ENCODE measurements at places on chromosomes 2 and 18.
A peak's percentile ranks its signal among the peaks of the same experiment; 100 is the strongest.

DNA sequence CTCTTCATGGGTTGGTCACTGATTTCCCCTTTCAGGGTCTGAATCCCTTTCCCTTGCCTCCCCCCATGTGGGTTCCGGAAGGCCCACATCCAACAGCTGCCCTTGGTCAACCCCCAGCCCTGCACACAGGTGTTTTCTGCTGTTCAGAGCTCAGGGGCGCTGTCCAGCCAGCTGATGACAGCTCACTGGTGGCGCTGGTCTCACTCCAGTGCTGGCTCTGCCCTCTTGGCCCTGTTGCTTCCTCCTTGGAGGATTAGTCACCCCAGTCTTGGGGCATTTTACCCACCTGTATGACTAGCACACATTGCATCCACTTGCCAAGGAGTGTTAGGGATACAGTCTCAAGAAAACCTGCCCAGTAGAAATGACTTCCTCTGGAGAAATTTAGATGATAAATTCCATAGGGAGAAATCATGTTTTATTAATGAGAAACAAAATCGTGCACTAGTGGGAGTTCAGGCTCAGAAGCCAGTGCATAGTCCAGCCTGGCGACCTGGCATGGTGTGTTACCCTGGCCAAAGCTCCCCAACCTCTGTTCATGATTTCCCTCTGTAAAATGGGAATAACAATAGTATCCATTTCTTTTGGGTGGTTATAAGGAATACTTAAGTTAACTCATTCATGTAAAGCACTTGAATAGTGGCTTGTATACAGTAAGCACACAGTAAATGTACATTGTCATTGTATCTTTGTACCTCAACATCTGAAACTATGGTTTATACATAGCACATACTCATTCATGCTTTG, 21.6 kb downstream of the CRIM1 start:
- no peak for DNase-seq

- no peak for DNase-seq
These were observed 100.1 kb upstream of the TLK1 start for GRCh38 chr2:171260471-171261424.

DNA sequence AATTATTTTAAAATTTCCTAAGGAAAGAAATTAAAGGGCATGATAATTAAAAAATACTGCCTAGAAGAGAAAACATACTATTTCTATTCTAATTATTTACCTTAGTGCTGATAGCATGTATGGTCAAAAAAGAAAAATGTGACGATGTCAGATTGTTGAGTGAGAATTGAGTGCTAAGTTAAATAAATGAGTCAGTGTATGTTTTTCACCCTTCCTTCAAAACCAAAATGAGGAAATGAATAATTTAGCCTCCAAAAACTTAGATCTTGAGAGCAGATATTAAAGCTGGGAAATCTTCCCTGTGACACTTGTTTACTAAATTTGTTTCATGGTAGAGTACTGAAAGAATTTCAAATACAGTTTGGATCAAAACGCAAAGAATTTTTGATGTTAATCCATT, 58.6 kb upstream of the NYAP2 start:
- DNase-seq = no peak

DNA sequence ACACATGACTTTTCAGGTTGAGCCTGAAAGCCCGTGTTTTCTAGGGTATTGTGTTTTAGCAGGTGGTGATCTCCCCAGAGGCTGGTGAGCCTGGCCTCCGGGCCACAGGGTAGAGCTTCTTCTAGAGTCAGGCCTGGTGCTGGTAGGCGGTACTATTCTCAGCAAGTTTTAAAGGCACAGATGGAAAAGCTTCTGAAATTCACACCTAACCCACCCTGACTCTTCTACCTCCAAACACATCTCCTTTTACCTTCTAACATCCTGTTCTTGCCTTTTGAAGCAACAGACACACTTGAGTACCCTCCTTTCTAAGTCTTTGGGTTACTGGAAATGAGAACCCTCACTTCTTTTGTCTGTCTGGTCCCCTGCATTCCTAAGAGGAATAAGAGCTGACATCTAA, 191.1 kb downstream of the SETBP1 start:
- DNase-seq = no peak

GRCh38 chr2:240635121-240635997, 10.1 kb downstream of the GPR35 start:
- no peak for DNase-seq

- DNase-seq = peak; percentile 22
These were observed 53.8 kb downstream of the TMEM200C start for GRCh38 chr18:5841518-5841917.

DNA sequence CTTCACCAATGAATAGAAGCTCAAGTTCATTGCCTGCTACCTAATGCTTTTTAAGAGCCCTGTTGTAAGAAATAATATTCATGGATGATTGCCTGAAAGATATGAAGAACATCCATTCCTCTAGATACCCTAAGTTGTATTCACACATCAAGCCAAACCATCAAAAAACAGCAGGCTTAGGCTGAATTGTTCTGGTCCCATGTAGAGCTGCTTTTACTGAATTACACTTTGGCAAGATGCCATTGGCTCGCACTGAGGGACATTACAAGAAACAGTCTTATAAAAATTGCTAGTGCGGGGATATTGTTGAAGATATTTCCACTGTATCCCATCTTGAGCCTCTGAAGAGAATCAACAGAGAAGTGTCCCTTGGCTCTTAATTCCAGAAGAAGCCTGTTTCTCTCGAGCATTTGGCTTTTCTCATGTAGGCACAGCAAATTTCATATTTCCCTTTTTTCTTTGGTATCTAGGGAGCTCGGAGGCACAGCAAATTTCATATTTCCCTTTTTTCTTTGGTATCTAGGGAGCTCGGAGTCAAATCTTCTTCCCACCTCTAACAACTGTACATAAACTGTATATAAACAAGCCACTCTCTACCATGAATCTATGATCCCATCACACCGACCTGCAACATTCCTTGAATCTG, 107.5 kb downstream of the COLEC12 start:
- no peak for DNase-seq

- no peak for DNase-seq
These were observed 14.4 kb downstream of the HOXD3 start for GRCh38 chr2:176171351-176172006.

GRCh38 chr2:230660294-230661060, 52.2 kb upstream of the CAB39 start:
- DNase-seq = no peak

DNA sequence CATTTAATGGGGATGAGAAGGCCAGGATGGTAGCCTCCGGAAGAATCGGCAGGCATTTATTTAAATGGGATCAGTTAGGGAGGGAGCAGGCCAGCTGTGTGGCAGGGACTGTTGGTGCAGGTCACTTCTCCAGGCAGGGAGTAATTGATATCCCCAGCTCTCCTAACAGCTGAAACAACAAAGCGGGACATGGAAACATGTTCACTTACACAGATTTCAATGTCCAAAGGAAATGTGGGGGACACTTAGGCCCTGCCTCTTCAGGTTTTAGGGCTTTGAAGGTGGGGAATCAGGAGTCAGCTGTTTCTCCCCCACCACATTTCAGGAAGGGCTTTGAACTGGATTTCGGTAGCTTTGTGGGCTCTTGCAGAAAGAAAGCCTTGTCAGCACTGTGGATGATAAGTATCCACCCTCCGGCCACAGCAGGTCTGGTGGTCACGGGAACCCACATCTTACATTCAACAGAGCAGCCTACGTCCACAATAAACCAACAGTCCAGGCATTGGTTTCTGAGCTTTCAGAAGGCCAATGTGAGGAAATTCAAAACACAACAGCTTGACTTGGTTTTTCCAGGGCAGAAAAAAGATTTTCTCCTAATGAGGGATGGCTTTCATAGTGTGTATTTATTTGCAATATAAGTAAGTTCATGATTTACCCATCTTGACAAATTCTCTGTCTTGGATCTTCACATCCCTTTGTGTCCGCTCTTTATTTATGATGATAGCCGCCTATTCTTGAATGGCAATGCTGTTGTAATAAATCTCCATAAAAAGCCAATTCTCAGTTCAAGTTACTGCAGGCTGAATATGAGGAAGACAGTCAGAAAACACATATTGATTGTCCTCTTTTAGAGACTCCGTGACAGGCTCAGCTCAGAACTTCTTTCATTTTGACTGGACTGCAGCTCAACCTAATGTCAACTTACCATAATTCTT, 96.6 kb upstream of the NRP2 start:
- DNase-seq = peak; percentile 60

- DNase-seq = no peak
These were observed 1341.8 kb upstream of the NXPH2 start for GRCh38 chr2:140122001-140122400.

GRCh38 chr18:13576598-13576997, 149.8 kb downstream of the FAM210A start:
- no peak for DNase-seq

DNA sequence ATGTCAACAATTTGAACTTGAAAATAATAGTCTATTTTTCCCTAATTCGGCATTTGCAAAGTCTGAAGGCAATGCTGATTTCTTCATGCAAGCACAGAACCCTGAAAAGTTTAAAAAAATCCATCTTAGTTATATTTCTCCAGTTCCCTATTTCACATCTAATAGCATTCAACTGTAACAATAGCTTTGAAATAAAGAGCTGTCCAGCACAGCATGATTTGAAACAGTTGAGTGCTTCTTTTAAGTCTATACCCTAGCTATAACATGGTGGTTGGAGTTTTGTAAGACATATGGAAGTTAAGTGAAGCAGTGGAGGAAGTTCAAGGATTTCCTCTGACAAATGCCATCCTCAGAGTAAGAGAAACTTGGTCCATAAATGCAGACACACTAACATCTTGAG, 691.9 kb downstream of the ERBB4 start:
- DNase-seq = no peak

- no peak for DNase-seq
These were observed 186.5 kb downstream of the RTP5 start for GRCh38 chr2:242056026-242056425.

GRCh38 chr2:217890445-217890844, 112.3 kb downstream of the TNS1 start:
- no peak for DNase-seq

- no peak for DNase-seq
These were observed 25.3 kb downstream of the EMILIN2 start for GRCh38 chr18:2872095-2872494.
